Muscle of back (tissue), 13 donors: ENCODE measurements at places on chromosomes 2 and 18.

- DNase-seq, result no peak
These were observed 131.3 kb downstream of the MAP4K4 start for GRCh38 chr2:101828673-101829334.

GRCh38 chr18:73924836-73925235, 222.8 kb downstream of the FBXO15 start:
- peak; percentile 8 for DNase-seq

DNA sequence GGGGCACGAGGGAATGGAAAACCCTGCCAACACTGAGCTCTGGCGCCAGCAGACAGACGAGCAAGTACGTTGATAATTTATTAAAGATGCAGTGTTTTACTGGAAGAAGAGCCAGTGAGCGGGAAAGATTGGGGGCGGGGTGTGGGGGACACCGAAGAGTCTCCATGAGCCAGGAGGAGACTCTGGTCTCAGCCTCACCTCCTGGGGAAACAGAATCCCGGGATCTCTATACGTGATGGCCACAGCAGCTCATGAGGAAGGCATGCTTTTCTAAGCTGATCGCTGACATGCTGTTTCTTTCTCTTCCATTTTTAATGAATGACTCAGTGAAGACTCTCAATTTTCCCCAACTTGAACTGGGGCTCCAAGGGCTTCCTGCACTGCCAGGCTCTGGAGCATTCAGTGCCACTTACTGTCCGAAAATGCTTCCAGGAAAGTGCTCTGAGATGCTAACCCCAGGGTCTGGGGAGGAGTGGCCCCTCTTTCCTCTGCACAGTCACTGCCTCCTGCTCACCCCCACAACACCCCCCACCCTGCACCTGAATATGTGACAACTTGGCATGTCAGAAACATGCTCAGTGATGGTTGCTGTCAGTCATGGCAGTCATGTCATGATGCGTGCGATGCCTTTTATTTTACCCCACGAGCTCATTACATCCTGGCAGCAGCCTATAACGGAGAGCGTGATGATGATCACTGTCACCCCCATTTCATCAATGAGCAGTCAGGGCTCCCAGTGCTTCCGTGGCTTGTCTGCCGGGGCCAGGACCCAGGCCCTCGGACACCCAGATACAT, 164.2 kb upstream of the CAPN13 start:
- no peak for DNase-seq

- no peak for DNase-seq
These were observed 84.5 kb downstream of the DOCK10 start for GRCh38 chr2:224957540-224958461.

DNA sequence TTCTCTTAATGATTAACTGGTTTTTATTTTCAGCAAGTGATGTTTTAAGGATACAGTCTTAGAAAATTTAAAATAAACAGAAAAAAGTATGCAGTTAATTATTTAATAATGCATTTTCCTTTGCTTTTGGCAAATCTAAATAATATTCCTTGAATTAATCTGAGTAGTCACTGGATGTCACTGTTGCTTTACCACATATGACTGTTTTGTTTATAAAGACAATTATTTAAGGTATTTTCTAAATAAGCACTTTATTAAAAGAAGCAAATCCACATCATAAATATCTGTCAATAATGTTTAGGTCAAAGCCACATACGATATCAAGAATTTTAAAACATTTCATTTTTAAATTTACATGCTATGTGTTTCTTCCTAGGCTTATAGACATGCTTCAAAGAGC, 40.6 kb upstream of the TFPI start:
- no peak for DNase-seq

- DNase-seq, result no peak
These were observed 94.1 kb upstream of the CD302 start for GRCh38 chr2:159891917-159892730.

- no peak for DNase-seq
These were observed 96.3 kb upstream of the RAB6C start for GRCh38 chr2:129883121-129883520.

DNA sequence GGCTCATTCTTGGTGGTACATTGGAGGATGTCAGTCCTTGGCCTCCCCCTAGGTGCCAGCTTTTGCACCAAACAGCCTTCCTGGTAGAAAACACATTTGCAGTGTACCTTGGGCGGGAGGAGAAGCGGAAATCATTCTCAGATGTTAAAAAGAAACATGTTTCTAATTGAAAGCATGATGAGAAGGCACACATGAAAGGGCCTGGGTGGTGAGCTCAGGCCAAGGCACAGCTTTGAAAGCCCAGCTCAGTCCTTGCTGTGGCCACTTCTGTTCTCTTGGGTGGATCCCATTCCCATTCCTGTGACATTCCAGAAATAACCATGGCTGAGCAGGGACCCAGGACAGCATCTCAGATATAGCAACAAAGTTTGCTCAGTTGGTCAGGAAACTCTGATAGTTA, 71.5 kb downstream of the LTBP1 start:
- no peak for DNase-seq

GRCh38 chr2:128879161-128879560, 560.5 kb upstream of the HS6ST1 start:
- no peak for DNase-seq
